Inflammatory macrophage treated with lipopolysaccharide for 1 hour (primary cell): ENCODE measurements at places on chromosomes 3 and 15.

DNA sequence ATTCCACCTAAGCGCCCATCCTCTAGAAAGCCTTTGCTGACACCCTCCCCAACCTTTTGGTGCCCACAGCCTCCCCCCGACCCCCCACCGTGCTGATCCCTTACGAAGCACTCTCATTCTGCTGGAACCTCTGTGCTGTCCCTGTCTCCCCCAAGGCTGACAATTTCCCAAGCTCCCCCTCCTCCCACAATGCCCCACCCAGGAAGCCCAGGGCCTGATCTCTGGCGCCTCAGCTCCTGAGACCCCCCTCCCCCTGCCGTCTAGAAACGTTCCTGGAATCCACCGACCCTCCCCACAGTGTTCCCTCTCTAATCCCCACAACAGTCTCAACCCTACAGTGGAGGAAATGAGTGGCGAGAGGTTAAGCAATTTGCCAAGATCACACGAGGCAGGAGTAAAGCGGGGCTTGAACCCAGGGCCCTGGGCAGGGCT lies 18.3 kb downstream of the MYL3 start:
- no peak for DNase-seq

- DNase-seq, result no peak
Measured at GRCh38 chr3:194872669-194872977, 186.9 kb downstream of the FAM43A start.

DNA sequence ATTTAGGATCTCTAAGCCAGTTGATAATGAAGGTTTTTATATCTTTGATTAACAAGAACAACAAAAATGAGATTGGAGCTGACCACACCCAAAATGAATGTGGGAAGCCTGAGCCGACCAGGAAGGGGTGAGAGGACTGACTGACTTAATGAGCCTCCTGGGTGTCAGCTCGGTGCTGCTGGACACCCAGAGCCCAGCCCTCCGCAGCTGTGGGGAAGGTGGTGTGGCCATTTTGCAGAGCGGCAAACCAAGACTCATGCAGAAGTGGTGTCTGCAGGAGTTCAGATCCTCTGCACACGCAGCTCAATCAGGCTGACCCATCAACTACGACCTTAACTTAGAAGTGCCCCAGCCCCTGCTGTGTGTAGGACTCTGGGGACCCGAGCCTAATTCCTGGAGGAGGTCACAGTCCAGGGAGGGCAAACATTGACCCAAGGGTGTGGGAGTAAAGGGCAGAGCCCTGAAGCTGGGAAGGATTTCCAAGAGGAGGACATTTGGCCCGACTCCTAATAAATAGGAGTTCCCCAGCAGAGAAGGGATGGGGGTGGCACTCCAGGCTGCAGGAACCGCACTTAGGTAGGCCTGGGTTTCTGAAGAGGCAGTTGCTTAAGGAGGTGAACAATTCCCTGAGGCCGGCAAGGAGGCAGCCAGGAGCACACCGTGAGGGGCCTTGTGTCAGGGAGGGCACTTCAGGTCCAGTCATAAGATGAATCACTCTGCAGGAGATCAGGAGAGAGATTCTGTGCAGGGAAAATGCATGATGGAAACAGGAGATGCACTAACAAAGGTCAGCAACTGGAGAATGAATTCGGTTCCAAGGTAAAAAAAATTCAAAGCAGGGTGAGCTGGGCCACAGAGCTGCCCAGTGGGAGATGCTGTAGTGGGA lies 197.1 kb upstream of the TPM1 start:
- no peak for DNase-seq

GRCh38 chr3:115626006-115626409 lies 2.7 kb downstream of the GAP43 start:
- no peak for DNase-seq

DNA sequence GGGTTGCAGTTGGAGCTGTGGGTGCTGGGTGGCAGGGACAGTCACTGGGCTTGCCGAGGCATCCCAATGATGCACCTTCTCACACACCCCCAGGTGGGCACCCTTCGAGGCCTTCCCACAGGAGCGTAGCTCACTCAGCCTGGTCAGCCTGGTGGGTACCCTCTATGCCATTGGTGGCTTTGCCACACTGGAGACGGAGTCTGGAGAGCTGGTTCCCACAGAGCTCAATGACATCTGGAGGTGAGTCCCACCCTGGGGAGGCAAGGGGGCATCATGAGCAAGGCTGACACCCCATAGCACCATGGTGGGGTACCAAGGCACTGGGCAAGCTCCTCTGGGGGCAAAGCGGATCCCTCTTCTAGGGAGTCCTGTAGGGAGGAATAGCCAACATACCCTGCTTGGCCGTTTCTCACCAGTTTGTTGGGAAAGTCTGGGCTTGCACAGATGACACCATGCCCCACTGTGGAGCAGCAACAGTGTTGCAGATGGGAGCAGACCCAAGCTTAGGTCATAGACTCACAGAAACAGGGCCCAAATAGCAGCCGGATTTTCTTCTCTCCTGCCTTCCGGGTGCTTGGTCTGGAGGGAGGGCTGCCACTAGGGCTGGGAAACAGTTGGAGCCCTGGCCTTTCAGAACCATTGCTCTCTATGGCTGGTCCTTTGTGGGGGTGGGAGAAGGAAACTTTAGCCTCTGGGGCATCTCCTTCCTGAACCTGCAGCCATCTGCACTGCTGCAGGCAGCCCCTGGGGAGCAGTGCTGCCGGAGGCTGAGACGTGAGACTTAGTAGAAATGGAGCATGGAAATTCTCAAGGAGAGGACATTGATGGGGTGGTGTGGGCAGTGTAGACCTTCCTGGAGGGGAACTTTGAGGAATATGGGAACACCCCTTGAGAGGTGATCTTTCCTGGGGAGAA lies 5.7 kb downstream of the KLHL40 start:
- peak; percentile 58 for DNase-seq

DNA sequence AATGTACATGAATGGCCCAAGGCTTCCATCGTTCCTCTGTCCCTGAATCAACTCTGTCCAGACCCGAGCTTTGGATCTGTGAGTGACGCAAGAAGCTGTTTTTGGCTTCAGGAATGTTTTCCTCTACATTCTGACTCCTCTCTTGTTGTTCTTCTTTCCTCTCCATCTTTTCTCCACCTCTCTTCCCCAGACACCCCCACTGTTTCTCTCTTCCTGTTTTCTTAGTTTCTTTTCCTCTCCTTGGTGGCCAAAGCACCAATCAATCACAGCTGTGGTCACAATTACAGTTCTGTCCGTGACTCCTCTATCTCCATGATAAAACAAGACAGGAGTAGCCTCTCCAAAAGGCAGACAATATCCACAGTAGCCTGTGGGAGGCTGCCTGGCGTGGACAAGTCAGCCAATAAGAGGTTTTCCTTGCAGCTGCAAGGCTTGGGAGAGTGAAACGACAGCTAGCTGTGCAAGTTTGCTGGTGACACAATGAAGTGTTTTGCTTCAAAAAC lies 4.9 kb upstream of the TMEM212 start:
- no peak for DNase-seq

DNA sequence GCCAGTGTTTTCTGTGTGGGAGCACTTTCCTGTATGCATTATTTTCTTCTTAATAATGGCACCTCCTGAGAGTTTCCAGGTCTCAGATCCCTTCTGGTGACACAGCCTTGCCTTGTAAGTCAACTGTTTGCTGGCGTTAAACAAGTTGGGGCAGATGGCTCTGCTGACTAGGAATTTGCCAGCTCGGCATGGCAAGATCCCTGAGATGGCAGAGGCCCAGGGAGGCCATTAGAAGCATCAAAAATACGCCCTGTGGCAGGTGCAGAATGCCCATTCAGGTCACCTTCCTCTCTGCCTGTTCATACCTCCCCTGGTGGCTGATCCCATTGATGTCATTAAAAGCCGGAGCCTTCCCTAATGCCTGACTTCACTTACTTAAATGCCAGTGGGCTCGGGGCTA lies 320.9 kb upstream of the CTDSPL start:
- no peak for DNase-seq

GRCh38 chr3:65524584-65524983 lies 514.1 kb downstream of the MAGI1 start:
- DNase-seq, result no peak

- no peak for DNase-seq
Measured at GRCh38 chr3:62718011-62718410, 157.2 kb downstream of the CADPS start.

DNA sequence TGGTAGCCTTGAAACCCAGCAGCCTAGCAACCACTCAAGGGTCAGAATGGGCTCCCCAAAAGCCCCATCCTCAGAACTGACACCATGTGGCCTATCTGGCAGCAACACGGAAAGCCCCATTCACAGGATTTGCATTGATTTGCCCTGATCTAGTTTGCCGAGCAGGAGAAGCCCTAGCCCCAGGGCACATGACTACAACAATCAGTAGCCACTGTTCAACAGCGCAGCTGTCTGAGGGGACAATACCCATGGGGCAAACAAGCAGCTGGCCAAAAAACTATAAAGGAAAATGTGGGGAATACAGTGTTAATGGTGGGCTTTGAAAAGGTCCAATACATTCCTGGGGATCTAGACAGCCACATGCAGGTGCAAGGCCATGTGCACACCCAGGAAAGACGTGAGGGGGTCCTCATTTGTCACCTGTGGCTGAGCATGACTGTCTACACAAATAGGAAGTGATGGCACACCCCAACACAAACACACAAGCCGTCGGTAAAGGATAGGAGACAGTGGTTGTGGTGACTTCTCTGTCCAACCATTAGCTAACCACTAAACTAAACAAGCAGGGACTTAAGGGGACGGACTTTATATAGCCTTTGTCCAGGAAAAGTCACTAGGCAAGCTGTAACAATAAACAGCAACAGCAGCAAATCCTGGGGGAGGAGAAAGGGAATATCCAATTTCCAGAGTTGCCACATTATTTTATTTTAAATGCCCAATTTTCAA lies 113.7 kb downstream of the LRIG1 start:
- no peak for DNase-seq

DNA sequence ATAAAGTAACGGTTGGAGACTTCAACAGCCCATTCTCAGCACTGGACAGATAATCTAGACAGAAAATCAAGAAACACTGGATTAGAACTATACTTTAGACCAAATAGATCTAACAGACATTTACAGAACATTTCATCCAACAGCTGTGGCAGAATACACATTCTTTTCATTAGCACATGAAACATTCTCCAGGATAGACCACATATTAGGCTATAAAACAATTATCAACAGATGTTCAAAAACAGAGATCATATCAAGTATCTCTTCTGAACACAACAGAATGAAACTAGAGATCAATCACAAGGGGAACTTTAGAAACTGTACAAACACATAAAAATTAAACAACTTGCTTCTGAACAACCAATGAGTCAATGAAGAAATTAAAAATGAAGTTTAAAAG lies 133.3 kb downstream of the ADAM10 start:
- no peak for DNase-seq

- no peak for DNase-seq
Measured at GRCh38 chr15:33489335-33489734, 178.6 kb downstream of the RYR3 start.

GRCh38 chr3:17749705-17750293 lies 7.4 kb upstream of the TBC1D5 start:
- DNase-seq, result no peak

GRCh38 chr3:170330366-170330765 lies 27.1 kb upstream of the SKIL start:
- DNase-seq, result no peak

DNA sequence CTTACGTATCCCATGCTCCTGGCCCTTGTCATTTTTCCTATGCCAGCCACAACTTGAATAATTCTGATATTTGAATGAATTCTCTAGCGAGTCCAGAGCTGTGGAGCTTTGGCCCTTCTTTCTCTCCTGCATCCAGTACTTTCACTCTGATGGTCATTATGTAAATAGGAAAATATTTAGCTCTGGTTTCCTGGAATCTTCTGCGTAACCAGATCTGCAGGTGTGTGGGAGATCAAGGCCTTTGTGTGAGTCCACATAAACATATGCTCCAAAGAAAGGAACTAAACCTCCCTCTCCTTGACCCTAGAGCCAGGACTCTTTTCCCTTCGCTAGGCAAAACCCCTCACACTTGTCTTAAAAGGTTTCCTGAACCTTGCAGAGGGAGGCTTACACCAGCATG lies 132.5 kb upstream of the THBS1 start:
- no peak for DNase-seq

DNA sequence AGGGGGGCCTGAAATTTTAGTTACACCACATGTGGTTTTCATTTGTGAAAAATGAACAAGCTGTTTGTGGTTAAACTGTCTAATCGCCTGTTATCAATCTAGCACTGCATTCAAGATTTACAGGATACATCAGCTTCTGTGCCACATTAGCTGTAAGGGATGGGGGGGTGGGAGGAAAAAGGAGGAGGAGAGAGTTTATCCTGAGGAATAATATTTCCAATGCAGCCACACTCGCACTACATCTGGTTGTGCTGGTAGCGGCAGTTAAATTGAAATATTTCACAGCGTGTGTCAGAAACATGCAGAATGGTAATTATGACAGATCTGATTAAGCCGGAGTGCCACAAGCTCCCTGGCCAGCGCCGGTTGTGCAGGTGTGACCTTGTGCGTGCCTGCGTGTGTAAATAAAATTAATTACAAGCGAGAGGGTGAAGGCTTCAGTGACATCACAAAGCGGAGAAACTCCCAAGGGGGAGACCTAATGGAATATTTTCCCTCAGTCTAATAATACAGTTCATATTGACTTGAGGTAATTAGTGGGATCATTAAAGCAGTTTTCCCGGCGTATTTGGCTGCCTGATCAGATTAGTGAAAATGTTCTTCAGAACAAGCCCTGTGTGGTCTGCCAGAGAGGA lies 55.5 kb downstream of the SATB1 start:
- DNase-seq, result no peak

DNA sequence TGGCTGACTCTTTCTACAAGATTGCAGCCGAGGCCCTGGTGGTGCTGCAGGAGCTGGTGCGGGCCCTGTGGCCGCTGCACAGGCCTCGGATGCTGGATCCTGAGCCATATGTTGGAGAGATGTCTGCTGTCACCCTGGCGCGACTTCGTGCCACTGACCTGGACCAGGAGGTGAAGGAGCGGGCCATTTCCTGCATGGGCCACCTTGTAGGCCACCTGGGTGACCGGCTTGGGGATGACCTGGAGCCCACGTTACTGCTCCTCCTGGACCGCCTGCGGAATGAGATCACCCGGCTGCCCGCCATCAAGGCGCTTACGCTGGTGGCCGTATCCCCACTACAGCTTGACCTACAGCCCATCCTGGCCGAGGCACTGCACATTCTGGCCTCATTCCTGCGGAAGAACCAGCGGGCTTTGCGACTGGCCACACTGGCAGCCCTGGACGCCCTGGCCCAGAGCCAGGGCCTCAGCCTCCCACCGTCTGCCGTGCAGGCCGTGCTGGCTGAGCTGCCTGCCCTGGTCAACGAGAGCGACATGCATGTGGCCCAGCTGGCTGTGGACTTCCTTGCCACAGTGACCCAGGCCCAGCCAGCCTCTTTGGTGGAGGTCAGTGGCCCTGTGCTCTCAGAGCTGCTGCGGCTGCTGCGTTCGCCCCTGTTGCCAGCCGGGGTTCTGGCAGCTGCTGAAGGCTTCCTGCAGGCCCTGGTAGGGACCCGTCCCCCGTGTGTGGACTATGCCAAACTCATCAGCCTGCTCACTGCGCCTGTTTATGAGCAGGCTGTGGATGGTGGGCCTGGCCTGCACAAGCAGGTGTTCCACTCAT lies 20.3 kb downstream of the CAND2 start:
- no peak for DNase-seq

- no peak for DNase-seq
Measured at GRCh38 chr15:66094331-66094730, 159.2 kb downstream of the MEGF11 start.

GRCh38 chr3:134407239-134407625 lies 33.0 kb upstream of the AMOTL2 start:
- no peak for DNase-seq

- no peak for DNase-seq
Measured at GRCh38 chr15:91696981-91697380, 156.5 kb upstream of the SLCO3A1 start.

GRCh38 chr15:79516155-79516554 lies 84.0 kb downstream of the MINAR1 start:
- peak; percentile 6 for DNase-seq

GRCh38 chr15:79442911-79443310 lies 10.8 kb downstream of the MINAR1 start:
- no peak for DNase-seq
